ENCODE measurements at places on chromosomes 5 and 9.

DNA sequence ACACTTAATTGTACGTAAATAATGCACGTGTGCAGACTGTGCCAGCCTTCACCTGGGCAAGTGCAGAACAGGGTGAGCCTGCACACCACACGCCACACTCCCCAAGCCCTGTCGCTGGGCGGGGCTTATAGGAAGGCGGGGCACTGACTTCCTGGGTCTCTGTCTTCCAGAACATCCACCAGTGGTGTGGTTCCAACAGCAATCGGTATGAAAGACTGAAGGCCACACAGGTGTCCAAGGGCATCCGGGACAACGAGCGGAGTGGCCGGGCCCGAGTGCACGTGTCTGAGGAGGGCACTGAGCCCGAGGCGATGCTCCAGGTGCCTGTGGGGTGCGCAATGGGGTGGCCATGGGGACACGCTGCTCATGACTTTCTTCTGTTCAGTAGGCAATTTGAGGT is 44.2 kb downstream of the GSN start:
- no peak for DNase-seq

GRCh38 chr5:120080781-120081180 is 383.3 kb upstream of the PRR16 start:
- DNase-seq = no peak

DNA sequence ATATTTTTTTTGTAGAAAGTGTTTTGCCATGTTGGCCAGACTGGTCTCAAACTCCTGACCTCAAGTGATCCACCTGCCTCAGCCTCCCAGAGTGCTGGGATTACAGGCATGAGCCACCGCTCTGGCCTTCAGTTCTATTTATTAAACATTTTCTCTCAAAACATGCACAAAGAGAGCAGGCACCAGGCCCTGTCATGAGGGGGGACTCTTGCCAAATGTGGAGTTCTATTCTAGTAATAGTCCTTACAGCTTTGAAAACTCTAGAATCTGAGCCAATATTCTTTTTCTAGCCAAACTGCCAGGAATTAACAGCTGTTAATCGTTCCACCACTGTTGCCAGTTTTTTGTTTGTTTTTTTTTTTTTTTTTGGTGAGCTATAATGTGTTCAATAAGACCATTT is 124.6 kb downstream of the TARS1 start:
- no peak for DNase-seq

DNA sequence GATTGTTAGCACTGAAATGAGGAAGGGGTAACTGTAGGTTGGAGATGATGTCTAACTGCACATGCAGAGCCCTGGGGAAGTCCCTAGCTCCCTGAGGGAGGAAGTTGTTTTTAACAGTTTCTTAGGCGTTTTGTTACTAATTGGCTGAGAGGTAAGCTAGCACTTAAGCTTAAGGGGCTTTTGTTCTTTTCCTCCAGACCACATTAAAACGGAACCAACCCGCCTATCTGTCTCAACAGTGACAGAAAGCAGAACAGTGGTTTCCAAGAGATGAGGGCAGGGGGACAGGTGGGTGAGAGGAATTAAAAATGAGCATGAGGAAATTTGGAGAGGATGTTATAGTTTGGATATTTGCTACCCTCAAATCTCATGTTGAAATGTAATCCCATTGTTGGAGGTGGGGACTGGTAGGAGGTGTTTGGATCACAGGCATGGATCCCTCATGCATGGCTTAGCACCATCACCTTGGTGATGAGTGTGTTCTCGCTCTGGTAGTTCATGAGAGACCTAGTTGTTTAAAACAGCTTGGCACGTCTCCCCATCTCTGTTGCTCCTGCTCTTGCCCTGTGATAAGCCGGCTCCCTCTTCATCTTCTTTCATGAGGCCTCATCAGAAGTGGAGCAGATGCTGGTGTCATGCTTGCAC is 38.9 kb downstream of the LYRM7 start:
- no peak for DNase-seq

GRCh38 chr5:132063090-132063911 is 2.8 kb downstream of the IL3 start:
- DNase-seq = peak; percentile 90

DNA sequence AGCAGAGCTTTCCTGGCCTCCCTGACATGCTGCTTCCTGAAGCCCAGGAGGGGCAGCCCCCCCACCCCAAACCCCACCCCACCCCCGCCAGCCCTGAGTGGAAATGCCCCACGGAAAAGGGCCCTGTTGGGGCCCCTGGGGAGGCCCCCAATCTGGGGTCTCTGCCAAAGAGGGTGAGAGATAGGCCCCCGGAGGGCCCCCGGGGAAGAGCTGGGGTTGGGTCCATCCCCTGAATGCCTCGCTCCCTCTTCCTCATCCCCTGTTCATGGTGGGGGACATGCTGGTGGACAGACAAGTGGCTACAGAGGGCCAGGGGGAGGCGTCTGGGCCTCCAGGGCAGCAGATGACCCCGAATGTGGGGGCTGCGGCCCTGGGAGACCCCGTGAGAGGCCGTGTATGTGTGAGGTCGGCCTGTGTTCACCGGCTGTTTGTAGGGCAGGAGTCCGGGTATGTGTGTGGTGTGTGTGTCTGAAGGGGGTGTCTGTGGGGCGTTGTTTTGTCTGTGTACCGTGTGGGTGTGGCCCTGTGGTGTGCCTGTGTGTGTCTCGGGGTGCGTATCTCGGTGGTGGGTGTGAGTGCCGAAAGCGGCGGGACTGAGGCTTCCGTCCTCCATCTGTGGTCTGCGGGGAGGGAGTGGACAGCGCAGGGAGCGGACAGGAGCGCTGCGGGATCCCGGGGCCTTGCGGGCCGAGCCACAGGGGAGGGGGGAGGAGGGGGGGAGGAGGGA is 11.3 kb downstream of the C9orf50 start:
- peak; percentile 94 for DNase-seq

Measured in H7 (cell line).